Breast epithelium (tissue), 4 donors: ENCODE measurements at places on chromosomes 12 and 14.

DNA sequence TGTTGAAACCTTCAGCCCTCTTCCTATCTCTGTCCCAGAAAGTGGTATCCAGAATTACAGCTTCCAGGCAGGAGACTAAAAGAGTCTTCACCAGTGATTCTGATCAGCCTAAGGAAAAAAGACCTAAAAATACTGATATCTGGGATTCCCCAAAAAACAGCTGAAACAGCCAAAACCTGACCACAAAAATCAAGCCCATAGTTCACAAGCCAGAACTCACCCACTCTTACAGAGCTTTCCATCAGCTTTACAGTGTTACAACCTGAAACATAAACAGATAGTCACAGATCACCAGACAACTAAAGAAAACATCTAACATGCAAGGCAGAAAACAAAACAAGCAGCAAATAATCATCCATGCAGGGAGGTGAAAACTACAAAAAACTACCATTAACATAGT is 26.0 kb upstream of the TSPAN8 start:
- DNase-seq, result no peak

DNA sequence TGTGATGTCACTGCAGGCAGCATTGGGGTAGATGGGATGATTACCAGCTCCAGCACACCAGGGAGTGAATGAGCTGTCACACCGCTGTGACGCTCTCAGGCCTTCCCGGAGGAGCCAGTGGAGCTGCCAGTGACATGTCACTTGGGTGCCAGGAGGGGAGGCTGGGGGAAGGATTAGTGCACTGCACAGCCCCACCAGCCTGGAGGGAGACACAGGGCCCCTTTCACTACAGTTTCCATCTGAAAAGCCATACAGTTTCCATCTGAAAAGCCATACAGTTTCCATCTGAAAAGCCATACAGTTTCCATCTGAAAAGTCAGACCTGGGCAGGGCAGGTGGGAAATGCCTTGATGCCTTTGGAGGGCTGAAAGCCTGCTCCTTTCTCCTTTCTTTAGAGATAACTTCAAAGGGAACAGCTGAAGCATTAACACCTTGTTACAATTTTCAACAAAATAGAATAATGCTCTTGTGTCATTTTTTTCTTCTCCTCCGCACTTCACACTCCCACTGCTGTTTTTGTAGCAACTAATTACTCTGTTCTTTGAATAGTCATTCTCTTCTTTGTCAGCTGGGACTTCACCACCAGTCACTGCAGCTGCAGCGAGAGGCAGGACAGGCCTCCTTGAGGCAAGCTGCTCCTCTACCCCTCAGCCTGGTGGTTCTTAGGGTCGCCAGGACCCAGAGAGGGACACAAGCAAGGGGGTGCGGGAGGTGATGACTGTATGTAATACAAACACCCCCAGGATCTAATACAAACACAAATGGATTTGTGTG is 256.9 kb upstream of the RGS6 start:
- no peak for DNase-seq

- no peak for DNase-seq
These were observed 1.7 kb upstream of the OR4K5 start for GRCh38 chr14:19918553-19919264.

DNA sequence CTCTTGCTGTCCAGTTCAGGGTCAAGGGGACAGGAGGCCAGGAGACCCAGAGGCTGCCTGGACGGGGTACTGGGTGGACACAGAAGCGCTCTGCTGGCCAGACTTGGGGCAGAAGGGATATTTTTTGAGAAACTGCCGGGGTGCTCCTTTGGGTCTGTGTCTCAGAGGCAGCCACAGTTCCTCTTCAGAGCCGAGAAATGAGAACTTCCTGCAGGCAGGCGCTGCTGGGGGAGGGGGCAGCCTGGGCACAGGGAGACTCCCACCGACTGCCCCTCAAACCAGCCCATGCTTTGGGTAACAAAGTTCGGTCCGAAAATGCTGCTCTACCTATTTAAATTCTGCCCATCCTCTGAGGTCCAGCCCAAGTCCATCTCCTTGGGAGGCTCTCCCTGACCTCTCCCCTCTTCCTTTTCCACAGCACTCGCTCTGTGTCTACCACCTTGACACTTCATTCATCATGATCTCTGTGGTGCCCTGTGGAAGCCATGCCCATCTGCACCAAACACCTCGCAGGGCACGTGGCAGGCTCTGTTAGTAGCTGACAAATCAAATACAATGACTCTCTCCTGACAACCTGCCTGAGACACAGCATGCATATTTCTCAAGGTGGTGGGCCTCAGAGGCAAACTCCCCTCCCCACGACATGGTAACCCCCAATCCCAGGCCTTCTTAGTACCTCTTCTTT is 16.4 kb downstream of the HDAC7 start:
- no peak for DNase-seq

GRCh38 chr12:15794836-15795235 is 5.6 kb upstream of the EPS8 start:
- DNase-seq, result no peak

DNA sequence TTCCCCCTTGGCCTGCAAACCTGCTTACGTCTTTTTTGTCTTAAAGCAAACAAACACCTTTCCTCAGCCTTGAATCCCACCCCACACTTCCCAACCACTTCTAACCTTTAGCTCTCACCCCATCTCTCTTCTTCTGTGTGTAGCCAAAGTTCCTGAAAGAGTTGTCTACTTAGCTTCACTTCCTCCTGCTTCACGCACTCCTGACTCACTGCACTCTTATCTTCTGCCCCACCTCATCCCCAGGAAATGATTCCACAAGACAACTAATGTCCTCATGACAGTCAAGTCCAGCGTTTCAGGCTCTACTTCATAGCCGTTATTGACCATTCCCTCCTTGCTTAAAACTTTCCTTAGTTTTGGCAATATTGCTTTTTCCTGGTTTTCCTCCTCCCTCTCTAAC is 22.4 kb downstream of the EIF2B2 start:
- DNase-seq, result no peak

DNA sequence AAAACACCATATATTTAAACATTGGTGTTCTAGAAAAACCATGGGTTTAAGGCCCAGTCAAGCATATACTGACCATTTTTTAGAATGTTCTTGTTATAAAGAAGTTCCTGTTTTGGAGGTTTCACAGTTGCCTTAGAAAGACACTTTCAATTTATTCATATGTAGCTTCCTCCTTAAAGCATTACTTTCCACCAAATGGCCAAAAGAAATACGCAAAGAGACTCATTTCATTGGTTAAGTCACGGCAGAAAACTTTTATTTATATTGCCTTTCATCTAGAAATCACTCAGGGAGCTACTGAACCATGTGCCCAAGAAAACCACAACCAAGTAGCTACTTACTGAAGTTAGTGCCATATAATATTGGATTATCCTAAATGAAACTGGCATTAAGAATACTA is 40.0 kb downstream of the MYBPC1 start:
- DNase-seq, result no peak

DNA sequence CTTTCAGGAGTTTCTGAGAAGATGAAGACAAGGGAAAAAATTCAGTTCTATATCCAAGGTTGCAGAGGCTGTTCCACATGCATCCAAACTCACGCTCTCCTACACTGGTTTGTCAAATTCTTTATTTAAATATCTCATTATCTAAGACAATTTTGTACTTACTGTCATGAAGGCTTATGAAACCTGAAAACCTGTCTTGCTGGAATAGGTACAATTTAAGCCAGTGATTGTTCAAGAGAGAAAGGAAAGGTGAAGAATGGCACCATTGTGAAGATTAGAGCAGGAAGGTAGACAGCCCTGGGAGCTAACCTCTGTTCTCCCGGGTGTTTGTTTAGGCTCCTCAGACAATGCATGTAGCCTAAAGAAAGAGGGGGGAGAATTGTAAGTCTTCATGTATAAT is 315.1 kb upstream of the PRKD1 start:
- DNase-seq, result no peak

DNA sequence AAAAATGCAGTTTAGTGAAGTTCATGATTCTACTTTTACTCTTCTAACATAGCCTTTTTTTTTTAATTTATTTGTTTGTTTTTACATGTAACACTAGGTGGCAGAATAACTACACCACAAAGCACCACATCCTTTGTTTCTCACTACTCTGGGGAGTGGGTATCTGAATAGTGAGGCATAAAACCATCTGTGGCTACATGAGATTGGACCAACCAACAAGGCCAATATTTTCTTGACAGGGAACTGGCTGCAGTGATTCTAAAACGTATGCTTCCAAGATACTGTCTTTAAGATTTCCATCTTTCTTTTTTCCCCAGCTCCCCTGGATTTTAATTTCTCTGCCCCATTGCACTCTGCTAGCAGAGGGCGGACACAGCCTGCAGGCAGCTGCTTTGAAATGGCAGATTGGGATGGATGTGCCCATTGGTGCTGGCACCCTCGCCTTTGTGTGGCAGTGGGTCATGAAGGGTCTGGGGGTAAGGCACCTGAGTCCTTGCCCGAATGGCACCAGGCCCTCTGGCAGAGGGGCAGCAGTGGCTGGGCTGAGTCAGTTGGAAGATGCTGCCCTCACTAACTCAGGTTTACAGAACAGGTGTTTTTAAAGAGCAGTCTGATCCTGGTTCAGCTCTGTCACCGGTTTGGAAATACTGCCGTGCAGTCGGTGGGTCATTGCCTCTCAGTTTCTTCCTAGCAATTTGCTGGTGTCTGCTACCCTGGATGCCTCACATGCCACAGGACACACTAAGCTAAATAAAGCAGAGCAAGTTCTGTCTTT is 429.1 kb downstream of the RAD51B start:
- no peak for DNase-seq

- no peak for DNase-seq
These were observed 19.9 kb upstream of the MSI1 start for GRCh38 chr12:120388691-120389481.

- DNase-seq, result no peak
These were observed 96.8 kb upstream of the DACT1 start for GRCh38 chr14:58540749-58541632.

GRCh38 chr14:52142504-52142903 is 73.6 kb upstream of the NID2 start:
- no peak for DNase-seq

- DNase-seq, result no peak
These were observed 44.8 kb upstream of the TMPO start for GRCh38 chr12:98470469-98471082.

DNA sequence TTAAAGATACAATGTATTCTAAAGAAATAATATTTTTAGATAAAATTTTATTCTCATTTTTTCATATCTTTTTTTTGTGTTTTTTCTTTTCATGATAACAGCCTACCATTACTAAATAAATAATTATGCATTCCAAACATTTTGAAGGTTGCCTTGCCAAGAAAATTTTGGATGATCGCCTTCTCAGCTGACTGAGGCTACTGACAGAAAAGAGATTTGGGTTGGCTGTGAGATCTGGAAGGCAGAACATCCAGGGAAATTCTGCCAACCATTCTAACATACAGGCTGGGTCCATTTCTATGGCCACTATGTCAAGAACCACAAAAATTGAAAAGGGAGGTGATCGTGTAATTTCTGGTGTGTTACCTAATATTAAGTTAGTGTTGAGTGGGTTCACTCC is 48.1 kb downstream of the GALNT8 start:
- DNase-seq, result no peak

GRCh38 chr12:52715416-52715815 is 12.1 kb upstream of the KRT77 start:
- DNase-seq, result no peak

GRCh38 chr12:98895086-98895651 is 250.1 kb downstream of the APAF1 start:
- no peak for DNase-seq

GRCh38 chr14:21048638-21049037 is 6.5 kb downstream of the RNASE7 start:
- no peak for DNase-seq

- DNase-seq, result no peak
These were observed 73.7 kb upstream of the SFSWAP start for GRCh38 chr12:131636940-131637750.

DNA sequence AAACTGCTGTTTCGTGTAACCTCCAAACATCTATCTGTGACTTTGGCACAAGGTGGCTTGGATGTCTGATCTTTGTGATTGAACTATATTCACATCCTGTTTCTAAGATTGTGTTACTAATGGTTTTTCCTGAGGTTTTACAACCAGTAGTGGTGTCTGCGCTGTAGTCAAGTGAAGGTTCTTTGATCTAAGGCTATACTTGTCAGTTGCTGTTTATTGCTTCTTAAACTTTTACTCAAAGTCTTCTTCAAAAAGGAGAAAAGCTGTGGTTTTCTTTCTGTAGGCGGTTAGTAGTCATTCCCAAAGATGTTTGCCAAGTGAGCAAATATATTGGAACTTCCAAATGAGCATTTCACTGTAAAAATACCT is 12.3 kb upstream of the CALM1 start:
- DNase-seq, result no peak

DNA sequence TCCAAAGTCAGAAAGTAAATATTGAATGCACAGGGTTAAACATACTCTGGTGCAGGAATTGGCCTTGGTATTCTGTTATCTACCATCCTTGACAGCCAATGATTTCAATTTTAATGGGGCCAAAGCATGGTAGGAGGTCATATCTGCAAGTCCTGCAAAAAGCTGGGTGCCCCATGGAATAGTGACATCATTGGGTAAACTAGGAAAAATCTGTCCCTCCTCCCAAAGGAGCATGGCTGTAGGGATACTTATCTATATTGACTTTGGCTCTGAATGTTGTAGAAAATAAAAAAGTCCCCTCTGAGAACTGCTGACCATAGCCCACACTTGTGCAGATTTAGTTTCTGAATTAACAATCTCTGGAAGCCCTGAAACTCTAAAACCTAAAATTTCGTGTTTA is 403.2 kb upstream of the SEL1L start:
- DNase-seq, result no peak

DNA sequence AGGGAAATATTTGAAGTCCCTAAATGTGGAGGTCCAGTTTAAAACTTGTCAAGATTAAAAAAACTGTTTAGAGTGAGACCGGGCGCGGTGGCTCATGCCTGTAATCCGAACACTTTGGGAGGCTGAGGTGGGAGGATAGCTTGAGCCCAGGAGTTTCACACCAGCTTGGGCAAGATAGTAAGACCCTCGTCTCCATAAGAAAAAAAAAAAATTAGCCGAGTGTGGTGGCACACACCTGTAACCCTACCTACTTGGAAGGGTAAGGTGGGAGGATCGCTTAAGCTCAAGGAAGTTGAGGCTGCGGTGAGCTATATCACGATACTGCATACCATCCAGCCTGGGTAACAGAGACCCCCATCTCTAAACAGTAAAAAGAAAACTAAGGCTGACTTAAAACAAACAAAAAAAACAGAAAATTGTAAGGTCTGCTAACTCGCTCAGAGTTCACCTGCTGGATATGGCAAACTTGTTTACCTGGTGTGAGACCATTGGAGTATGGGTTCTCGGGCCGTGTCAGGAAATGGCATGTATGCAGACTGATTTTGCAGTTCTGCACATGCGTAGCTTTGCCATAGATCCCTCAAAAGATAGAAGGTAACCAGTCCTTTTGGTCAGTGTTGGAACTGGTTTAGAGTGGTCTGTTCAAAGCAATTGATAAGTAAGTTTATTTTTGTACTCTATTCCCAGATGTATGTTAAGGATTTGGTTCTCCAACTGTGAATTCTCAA is 2.1 kb downstream of the RNF10 start:
- no peak for DNase-seq

DNA sequence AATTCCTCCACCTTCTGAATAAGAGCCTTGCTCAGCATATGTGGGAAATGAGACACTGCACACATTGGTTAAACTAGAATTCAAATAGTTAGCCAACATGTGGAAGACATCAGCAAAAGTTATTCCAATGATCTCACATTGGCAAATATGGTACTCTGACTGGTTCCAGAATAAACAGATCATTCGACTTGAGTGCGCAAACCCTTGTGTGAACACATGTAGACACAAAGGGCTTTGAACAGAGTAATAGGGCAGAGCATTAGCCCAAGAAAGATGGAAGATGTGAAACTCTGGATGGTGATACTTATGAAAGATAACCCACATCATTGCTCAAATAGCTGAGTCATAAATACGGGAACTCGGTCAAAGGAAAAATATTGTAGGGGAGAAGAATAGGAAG is 1133.4 kb upstream of the SEL1L start:
- DNase-seq, result no peak
